ENCODE measurements at places on chromosomes 12 and 14.

GRCh38 chr14:70731447-70732239 is 77.7 kb downstream of the MAP3K9 start:
- DNase-seq, result no peak

GRCh38 chr12:68611094-68611805 is 551 bp downstream of the RAP1B start:
- no peak for DNase-seq

DNA sequence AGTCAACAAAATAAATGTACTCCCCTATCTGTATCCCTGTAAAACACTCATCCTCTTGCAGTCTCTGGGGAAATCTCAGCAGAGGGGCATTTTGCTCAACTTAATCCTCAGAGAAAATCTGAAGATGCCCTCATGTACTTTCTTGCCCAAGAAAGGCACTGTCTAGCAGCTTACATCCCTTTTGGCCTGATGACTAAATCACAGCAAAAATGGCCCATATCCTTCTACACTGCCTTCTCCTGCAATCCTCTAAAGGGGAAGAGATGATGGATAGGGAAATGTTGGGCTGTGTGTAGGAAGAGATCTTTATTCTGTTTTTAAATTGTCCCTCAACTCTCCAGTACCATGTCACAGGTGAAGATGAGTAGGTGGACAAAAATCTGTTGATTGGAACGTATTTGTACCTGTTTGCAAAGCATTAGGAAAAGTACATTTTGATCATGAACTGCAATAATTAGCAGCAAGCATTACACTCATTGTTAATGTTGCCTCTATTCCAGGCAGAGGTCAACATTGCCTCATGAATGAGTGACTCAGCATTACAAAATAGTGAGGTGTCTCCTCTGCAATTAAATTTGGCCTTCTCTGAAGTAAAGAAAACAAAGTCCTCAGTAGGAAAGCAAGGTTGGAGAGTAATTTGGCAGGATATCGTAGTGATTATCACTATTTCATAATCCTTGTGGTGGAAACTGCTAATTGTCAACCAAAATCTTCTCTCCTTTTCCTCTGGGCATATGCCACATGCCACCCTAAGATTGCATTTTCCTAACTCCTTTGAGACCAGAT is 172.4 kb upstream of the CAND1 start:
- DNase-seq, result peak; percentile 12

GRCh38 chr12:46212108-46212982 is 56.5 kb downstream of the SLC38A1 start:
- DNase-seq, result no peak

DNA sequence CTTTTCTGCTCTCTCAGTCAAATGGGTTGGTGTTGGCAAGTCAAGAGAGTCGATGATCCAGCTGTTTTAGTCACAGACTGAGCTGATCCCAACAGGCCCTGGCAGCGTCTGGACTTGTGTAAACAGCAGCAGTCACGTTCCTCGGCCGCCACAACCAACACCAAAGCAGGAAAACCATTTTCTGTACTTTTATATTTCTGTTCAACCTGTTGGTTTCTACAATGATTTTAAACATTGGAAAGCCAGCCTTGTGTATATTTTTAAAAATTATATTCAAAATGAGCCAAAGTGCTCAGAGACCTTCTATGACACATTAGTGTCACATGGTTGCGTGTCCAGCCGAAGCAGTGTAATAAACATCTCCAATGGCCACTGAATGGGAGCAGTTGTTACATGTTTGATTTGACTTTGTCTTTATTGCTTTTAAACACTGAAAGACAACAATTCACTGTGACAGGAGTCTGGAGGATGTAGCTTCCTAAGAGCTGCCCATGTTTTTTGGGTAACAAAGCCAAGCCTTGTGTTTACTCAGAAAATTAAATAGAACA is 5.9 kb upstream of the SIVA1 start:
- no peak for DNase-seq

DNA sequence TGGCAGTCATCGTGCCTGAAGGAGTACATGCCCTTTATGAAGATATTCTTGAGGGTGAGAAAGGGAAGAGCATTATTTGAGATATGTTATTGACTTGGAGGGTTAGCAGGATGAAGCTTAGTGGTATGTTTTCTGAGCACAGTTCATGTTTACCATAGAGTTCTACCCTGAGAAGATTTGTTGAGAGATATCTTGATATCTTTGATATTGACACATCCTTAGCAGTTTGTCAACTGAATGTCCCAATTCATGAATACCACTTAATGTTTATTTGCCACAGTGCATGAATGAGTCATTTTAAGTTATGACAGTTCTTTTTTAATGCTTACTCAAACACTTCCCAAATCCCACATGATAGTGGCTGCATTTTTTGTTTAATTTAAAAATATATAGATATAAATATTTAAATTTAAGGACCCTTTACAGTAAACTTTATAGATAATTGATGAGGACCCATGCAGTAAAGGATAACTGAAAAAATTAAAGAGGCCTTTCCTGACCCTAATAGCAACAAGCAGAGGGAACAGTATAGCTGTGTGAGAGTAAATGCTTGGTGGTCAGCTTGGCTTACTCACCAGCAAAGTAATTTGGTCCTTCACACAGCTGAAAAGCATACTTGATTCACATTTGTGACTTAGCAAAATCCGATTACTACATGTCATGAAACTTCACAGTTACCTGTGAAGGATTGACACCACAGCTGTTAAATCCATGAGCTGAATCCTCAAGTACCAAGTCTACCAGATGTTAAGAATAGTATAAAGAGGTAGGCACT is 25.8 kb downstream of the SLC39A9 start:
- no peak for DNase-seq

DNA sequence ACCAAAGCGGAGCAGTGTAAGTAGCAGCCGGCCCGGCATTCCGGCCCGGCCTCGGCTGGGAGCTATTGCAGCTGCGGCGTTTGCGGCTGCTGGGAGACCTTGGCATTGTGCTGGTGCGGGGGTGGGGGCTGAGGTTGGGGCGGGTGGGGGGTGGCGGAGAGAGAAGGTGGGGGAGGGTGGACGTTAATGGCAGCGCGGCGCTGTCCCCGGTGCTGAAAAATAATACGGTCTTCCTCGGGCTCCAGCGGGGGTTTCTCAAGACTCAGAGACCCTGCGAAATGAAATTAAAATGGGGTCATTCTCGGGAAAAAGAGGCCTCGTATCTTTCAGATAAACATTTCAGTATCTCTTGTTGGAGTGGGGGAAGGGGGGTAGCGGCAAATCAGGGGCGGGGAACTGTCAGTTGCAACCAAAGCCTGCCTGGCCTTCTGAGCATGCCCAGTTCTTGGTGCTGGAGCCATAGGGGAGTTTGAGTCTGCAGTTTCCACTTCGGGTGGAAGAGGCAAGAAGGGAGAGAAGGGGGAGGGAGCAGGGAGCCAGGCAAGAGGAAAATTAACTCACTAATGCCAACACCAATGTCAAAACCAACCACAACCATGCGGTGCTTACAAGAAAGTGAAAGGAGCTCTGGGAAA is 414 bp downstream of the UNC79 start:
- DNase-seq, result no peak

GRCh38 chr12:6336889-6337853 is 4.7 kb downstream of the TNFRSF1A start:
- no peak for DNase-seq

- no peak for DNase-seq
Measured at GRCh38 chr12:5511644-5512600, 80.0 kb downstream of the NTF3 start.

GRCh38 chr12:65937806-65938205 is 113.5 kb downstream of the HMGA2 start:
- DNase-seq, result no peak

- DNase-seq, result no peak
Measured at GRCh38 chr12:114238808-114239207, 167.1 kb downstream of the TBX5 start.

GRCh38 chr12:71947645-71948105 is 9.0 kb downstream of the TPH2 start:
- peak; percentile 12 for DNase-seq

GRCh38 chr14:93936245-93936644 is 9.1 kb downstream of the FAM181A start:
- no peak for DNase-seq

- no peak for DNase-seq
Measured at GRCh38 chr12:26017484-26018211, 59.2 kb downstream of the RASSF8 start.

DNA sequence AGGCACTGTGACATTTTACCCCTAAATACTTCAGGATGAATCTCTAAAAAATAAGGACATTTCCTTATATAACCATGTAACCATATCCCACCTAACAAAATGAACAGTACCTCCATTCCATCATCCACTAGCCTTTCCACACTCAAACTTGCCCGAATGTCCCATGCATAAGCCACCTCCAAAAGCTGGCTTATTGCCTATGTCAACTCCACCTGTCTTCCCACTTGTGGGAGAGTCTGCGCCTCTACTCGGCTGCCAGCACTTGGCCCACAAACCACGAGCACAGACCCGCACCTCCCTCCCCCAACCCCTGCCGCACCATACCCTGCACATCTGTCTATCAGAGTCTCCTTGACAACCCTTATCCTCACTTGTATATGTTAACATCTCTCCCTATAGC is 165.8 kb downstream of the CALM1 start:
- DNase-seq, result no peak

DNA sequence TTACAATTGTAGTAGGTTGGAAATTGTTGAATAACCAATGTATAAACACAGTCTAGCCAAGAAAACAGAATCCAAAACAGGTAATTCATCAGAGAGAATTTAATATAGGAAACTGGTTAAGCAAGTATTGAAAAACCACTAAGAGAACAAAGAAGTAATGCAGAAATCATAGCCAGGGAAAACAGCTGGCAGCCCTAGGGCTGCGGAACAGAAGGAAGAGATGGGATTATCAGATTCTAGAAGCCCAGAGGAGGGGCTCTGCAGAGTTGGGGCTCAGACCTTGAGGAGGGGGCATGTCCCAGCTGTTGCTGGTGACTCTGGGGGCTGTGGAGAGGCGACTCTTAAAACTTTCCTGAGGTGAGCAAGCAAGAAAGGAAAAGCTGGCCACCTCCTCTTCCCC is 49.4 kb downstream of the CD9 start:
- no peak for DNase-seq

- DNase-seq, result no peak
Measured at GRCh38 chr12:89857652-89858274, 149.1 kb upstream of the ATP2B1 start.

DNA sequence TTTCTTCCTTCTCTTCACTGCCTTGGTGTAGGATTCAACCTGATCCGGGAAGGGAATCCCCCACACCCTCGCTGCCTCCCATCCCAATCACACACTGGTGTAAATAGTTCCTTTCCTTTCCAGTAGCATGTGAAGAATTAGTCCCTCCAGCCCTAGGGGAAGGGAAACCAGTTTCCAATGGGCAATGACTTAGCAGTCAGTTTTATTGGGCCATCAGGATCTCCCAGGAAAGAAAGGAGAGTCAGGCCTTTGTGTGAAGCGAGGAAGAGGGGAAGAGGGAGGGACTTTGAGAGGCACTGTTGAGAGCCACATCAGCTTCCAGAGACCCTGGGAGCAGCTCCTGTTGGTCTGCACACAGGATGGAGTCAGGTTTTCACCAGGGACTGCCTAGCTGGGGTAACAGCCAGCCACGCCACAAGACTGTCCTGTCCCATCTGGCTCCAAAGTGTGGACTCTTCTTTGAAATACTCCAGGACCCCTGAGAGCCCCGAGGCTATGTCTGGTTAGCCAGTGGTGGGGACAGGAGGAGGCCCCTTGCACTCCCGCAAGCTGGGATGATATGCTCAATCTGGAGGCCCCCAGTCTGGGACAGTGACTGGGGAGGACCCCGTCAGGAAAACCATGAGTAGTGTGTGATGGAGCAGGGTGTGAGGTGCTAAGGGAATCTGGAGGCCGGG is 27.9 kb downstream of the MOAP1 start:
- DNase-seq, result no peak

DNA sequence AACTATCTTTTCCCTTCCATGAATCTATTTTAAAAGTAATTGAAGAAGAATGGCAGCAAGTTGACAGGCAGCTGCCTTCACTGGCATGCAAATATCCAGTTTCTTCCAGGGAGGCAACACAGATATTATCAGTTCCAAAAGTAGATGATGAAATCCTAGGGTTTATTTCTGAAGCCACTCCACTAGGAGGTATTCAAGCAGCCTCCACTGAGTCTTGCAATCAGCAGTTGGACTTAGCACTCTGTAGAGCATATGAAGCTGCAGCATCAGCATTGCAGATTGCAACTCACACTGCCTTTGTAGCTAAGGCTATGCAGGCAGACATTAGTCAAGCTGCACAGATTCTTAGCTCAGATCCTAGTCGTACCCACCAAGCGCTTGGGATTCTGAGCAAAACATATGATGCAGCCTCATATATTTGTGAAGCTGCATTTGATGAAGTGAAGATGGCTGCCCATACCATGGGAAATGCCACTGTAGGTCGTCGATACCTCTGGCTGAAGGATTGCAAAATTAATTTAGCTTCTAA is 18.4 kb downstream of the TMPO start:
- no peak for DNase-seq

DNA sequence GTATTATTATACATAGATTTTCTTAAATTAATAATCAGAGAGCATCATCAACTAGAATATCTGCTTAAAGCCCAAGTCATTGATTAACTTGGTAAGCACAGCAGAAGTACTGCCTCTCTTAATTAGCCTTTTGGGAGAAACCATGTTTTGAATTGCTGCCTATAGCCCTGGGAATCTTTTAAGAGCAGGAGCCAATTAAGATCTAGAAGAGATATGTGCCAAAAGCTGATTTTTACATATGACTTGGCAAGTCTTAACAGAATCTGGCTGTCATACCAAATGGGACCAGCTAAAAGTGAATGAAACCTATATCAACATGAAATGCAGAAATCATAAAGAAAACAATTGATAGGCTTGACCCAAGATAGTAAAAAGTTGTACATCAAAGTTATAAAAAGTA is 23.2 kb upstream of the WNK1 start:
- no peak for DNase-seq

- DNase-seq, result no peak
Measured at GRCh38 chr14:68975667-68976066, 3.4 kb downstream of the ACTN1 start.

DNA sequence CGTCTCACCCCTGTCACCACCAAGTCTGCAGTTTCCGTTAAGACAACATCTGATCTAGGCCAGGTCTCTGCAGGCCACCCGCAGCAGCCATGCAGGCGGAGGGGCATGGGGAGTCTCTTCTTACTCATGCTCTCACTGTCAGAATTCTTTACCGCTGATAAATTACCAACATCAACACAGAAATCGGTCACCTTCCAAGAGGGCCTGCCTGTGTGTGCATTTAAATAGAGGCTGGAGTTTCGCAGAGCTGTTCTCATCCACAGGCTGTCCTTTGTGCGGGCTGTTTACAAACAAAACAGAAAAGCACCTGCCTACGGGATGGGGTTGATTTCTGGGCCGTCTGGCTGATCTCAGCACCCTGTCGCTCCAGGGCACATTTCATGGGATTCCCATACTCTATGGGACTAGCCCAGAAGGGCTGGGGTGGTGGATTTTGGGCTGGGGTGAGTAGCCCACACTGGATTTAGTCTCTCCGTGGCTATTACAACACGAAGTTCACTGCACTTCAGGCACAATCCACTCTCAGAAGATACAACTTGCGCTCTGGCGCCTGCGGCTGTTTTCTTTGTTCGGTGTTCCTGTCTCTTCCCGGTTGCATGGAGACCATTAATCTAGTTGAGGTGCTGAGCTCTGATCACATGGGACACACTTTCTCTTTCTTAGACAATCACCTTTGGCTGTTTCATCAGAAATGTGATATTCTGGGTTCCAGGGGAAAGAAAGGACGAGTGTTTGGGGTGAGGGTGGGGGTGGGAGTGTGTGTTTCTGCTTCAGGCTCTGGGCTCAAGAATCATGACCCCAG is 331.1 kb downstream of the GLT1D1 start:
- no peak for DNase-seq
